ENCODE measurements at places on chromosomes 2 and 18. TPM values are rescaled to one million over a fixed set of nuclear protein-coding genes. Genes with fewer than 3 reads are reported as not detected.

The SERPINB13 gene
- not detected for total RNA-seq

The DCDC2C gene
- total RNA-seq = not detected

The OTOF gene
- not detected for total RNA-seq

The AKAIN1 gene
- total RNA-seq = not detected

The KCTD1 gene
- total RNA-seq = 20.5 TPM

The FAM98A gene
- 78.8 TPM for total RNA-seq

The DPYSL5 gene
- 10.3 TPM for total RNA-seq

The EEF1B2 gene
- total RNA-seq = 213 TPM

The CRYBA2 gene
- total RNA-seq = not detected

The SULT1C4 gene
- total RNA-seq = 2.1 TPM

The ASB18 gene
- not detected for total RNA-seq
